ENCODE measurements at places on chromosomes 16 and 17.

- ATAC-seq: no peak
These were observed 355.4 kb upstream of the TNRC6C start for GRCh38 chr17:77602883-77603640.

GRCh38 chr16:88552815-88553214, 17.4 kb upstream of the ZC3H18 start:
- ATAC-seq: no peak

- ATAC-seq: no peak
These were observed 103.3 kb downstream of the ABCC6 start for GRCh38 chr16:16120044-16120381.

DNA sequence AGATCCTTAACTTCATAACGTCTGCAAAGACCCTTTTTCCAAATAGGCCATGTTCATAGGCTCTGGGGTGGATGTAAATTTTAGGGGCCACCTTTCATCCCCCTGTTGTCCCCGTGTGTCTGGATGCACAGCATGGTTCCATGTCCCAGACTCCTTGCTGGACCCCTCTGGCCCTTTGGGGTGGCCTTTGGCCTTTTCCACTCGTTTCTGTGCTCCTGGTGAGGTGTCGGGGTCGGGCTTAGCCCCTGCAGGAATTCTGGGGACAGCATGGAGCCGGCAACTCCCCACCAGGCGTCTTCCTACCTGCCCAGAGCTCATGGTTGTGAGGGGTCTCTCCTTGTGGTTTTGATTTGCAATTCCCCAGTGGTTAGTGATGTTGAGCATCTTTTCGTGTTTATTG, 183.5 kb downstream of the SEC14L1 start:
- ATAC-seq: no peak

- ATAC-seq: no peak
These were observed 21.1 kb downstream of the ETV4 start for GRCh38 chr17:43524945-43525575.

DNA sequence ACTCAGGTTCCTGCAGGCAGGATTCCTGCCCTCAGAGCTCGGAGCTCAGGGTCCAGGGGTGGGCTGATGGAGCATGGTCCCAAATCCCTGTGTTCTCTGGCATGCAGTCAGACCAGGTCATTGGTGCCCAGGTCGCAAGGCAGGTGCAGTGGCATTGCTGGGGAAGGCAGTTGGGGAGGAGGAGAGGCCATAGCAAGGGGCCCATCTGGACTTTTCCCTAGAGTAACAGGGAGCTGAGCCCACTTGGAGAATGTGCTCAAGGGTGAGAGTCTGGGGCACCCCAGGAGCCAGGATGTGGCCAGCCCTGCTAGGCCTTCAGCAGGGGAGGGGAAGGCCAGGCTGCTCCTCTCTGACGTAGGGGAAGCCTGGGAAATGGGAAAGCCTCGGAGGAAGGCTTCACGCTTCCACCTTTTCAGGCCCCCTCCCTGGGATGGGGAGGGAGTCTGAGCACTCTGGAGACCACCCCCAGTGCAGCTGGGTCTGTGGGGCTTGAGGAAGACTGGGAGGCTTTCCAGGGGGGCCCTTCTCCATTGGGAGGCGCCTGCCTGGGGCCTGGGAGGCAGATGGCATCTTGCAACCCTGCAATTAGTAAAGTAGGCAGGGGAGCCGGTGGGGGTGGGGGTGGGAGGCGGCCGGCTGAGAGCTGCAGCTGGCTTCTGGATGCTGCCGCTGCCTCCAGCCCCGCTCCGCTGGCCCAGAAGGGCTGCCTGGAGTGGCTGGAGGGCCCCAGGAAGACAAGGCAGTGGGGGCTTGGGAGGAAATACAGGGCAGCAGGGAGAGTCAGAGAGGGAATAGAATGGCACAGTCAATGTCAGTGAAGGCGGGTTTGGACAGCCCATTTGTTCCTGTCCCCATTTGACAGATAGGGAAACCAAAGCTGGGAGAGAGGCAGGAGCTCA, 21.1 kb upstream of the DOK4 start:
- peak; percentile 49 for ATAC-seq

GRCh38 chr17:50865868-50866260, 290 bp downstream of the TOB1 start:
- no peak for ATAC-seq

DNA sequence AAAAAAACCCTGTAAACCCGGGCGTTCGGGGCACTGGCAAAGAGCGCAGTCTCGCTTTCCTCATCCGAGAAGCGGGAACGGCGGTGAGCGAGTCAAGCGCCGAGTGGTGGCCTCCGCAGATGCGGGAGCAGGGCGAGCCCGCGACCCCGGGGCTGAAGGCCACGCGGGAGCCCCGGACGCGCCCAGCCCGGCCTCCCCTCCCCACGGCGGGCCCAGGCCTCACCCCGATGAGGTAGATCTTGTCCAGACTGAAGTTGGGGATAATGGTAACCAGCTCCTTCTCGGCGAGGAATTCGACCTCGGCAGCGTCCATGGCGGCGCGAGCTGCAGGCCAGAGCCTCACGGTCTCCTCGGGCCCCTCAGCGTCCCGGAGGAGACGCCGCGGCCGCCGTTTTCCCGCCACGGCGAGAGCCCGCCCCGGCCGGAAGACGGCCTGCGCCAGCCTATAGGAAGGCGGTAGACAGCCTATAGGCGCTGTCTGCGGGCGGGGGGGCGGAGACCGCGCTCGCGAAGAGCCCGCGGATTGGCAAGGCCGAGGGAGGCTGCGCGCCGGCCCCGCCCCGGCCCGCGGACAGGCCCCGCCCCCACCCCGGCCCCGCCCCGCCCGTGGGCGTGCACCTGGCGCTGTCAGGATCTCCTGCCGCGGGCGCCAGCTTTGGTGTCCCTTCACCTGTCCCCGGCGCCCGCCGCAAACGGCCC, at the start of gene GINS2:
TSS of gene GINS2 (minus strand) at position 369 of the 699 bp plus-strand sequence. CDS start at position 313, 56 bp downstream.
- ATAC-seq: peak; percentile 100

DNA sequence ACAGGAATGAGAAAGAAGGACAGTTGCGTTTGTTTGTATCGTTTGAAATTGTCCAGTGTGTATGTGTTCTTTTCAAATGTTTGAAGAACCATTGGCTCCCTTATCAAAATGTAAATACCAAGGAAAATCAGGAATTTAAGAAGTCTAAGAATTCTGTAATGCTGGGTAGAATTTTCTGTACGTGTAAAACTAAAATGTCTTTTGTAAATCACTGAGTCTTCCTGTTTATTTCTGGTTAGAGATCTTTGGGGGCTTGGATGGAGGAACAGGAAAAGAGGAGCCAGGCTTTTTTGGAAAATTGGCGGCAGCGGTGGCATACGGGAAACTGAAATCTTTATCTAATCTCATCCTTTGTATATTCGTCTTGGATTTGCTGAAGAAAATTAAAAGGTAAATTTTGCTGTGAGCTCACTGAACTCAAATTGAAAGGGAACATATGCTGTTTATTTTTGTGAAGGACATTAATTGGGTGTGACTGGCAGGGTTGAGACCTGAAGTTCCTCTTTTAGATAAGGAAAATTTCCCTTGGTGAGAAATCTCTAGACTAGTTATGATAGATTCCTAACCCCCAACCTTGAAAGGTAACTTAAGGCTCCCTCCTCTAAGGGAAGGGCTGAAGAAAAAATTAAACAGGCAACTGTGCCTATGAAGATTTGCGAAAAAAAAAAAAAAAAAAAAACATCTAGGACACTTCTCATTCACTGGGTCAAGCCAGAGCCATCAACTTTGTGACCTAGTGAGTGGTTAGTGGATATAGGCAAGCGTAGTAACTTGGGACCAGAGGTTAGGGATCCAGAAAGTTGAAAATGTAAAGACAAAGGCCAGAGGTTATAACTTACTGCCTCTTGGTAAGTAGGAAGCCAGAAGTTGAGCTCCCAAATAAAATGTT, 10.8 kb downstream of the TAT start:
- ATAC-seq: no peak

DNA sequence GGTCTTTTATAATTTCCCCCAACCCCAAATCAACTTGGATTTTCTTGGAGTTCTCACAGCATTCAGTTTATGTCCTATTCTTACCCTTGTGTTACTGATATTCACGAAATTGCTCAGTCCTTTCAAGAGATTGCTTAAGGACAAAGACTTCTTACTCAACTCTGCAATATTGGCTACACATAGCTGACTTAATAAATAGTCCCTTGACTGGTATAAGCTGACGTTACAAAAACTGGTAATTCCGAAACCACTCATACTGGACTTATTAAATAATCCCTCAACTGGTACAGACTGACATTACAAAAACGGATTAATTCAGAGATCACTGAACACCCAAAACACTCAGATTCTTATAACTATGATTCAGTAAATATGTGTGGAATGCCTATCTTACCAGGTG, 860 bp downstream of the TIGD7 start:
- ATAC-seq: no peak

- no peak for ATAC-seq
These were observed 22.0 kb downstream of the EARS2 start for GRCh38 chr16:23534868-23535860.

GRCh38 chr16:74511961-74512360, 90.7 kb upstream of the CLEC18B start:
- no peak for ATAC-seq

DNA sequence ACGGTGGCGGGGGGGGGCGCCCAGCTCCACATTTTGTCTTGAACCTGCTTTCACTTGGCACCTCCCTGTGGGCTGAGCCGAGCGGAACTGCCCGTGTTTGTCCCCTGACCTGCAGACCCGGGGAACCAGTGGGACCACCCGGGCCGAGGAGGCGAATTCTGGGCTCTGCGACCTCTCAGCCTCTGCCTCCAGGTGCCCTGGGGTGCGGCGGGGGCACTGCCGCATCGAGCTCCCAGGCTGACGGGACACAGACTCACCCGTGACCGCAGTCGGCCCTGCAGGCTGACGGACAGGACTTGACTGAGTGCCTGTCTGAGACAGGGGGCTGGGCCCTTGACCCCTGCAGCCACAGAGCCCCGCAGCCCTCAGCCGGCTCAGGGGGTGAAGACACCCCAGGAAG, 11.1 kb upstream of the C1QTNF8 start:
- no peak for ATAC-seq

DNA sequence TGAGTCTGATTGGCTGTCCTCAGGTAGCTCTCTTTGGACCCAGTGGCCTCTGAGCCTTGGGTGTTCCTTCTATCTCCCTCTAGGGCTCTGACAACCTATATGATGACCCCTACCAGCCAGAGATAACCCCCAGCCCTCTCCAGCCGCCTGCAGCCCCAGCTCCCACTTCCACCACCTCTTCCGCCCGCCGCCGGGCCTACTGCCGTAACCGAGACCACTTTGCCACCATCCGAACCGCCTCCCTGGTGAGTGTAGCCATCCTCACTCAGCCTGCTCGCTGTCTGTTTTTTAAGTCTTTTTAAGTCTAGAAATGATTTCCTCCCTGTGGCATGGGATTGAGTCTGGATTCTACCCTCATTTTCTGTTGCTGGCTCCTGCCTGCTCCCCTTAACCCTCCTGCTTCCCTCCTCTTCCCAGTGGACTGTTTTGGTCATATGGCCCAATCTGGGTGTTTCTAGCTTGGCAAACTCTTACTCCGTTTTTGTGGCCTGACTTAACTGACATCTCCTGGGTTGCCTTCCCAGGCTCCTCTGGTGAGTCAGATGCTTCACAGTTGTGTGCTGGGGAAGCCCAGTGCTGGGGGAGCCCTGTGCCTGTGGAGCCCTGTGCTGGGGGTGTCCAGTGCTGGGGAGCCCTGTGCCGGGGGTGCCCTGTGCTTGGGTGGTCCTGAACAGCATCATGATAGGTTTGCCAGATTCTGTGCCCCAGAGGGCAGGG, 9.9 kb downstream of the TAOK2 start:
- no peak for ATAC-seq

DNA sequence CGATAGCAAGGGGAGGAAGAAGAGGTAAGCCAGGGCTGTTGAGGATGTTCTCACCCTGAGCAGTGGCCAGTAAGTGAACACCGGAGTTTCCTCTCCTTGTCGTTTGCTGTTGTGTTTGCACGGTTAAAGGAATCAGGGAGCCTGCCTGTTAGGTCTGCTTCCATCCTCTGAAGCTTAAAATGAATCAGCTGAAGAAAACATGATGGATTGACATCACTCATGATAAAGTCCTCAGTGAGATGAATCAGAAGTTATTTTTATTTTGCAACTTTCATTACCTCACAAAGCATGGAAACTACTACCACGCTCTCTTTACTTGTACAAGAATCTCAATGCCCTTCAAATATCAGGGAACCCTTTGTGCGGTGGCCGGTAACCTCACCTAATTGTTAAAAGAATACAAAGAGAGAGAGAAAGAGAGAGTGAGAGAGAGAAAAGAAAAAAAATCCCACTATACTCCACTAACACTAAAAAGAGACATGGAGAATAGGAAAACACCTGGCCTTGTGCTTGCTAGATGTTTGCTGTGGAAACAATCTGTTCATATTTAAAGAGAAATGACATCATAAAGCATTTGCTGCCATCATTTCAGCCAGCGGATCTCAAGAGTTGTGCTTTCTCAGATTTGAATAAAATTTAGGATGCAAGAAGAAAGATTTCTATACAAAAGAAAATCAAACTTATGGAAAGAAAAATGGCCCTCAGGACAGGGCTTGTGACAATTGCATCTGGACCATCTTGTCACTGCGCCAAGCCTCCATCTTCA, 441.6 kb upstream of the SALL1 start:
- peak; percentile 15 for ATAC-seq

- peak; percentile 71 for ATAC-seq
These were observed 47.5 kb downstream of the WNT3 start for GRCh38 chr17:46770818-46771560.

DNA sequence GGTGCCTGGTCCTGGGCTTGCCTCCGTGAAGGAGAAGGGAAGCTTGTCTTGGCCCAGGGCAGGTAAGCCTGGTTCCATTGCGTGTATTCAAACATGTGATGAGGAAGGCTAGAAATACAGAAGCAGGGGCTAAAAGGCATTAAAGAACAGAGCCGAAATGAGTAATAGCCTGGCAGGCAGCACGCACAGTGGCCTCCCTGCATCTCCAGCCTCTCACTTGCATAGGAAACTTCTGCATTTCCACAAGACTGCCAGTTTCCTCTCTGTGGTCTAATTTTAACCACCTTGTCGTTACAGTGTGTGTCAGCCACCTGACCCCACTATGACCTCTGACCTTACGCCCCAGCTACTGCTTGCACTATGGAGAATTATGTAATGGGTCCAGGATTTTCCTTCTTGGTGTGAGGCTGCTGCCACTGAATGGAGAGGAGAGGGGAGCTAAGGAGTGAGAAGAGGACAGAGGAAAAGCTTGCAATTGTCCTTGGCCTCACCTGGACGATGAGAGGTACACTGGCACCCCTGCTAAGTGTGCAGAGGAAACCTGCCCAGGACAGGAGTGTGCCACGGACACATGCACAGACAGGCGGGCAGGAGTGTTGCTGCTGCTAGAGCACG, 32.8 kb downstream of the HIC1 start:
- ATAC-seq: no peak

- no peak for ATAC-seq
These were observed 8.2 kb downstream of the GLP2R start for GRCh38 chr17:9833922-9834321.

- ATAC-seq: no peak
These were observed 28.3 kb downstream of the WNT3 start for GRCh38 chr17:46790216-46790615.

DNA sequence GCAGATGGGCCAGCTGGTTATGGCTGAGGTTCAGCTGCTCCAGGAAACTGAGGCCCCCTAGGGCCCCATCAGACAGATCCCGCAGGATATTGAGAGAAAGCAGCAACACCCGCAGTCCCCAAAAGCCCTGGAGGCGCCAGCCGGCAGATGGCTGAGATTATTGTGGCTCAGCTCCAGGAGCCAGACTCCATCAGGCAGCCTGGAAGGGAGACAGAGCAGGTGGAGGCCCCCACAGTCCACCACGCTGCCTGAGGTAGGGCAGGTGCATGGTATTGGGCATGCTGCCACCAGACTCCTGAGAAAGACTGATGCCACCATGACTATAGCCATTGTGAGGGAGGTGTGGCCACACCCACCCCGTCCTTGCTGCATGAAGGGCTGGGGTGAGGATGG, 9.5 kb upstream of the TMEM101 start:
- ATAC-seq: no peak
